ENCODE measurements at places on chromosomes 7 and 10. TPM values are rescaled to one million over a fixed set of nuclear protein-coding genes. Genes with fewer than 3 reads are reported as not detected.

RSPH10B2 gene
- total RNA-seq: not detected

ADRA2A gene
- not detected for total RNA-seq

RADIL gene
- 0.39 TPM for total RNA-seq

PPP1R9A gene
- total RNA-seq: not detected

TMEM178B gene
- 2.6 TPM for total RNA-seq

SPAM1 gene
- total RNA-seq: not detected

GDF2 gene
- not detected for total RNA-seq

EBLN1 gene
- not detected for total RNA-seq

PDK4 gene
- total RNA-seq: not detected

ANKRD2 gene
- not detected for total RNA-seq

All from activated naive CD4-positive, alpha-beta T cell treated with anti-CD3 and anti-CD28 coated beads, Interleukin-2, amount 10 ng/mL, durations not matched to agents 5 hours and 36 hours (primary cell).